ENCODE measurements at places on chromosomes 3 and 15. TPM values are rescaled to one million over a fixed set of nuclear protein-coding genes. Genes with fewer than 3 reads are reported as not detected.

- no peak for DNase-seq
Observed at GRCh38 chr3:188553569-188553968, 399.6 kb downstream of the LPP start.

WNT5A gene
- 1.3 TPM for total RNA-seq

DNA sequence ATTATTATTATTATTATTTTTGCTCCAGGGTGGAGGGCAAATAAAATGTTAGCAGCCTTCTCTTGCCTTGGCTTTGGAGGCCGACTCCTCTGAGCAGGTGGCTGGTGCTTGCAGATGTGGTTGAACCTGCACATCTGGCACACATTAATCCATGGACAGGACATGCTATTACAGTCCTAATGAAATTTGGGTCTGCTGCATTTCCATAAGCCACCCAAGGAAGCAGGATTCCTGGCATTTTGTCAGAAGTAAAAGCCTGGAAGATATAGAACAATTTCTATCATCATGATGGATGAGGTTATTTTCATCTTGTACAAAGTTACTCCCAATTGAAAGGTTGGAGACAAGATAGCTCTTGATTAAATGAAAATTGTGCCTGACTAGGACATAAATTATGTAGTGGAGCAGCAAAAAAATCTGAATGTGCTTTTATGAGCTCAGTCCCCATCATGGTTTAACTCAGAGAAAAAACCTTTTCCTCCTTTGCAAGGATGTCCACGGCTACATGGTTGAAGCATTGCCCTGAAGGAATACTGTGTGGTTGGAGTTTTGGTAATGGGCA lies 130.9 kb upstream of the RGMA start:
- DNase-seq = no peak

SH3GL3 gene
- 11.0 TPM for total RNA-seq

DNA sequence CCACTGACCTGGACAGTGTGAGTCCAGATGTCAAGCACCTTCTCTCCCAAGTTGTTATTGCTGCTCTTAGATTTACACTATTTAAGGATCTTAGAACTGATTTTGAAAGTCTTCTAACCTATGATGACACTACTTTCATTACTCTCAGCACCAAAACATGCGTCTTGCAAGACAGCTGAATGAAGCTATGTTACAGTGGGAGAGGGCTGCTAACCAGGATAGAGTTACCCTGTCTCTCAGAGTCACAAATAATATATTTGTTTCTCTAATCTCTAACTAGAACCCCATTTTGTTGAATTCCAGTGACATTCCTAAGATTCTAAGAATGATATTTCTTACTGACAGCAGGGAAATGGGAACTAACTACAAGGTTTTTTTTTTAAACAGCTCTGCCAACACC lies 455.5 kb downstream of the MAGI1 start:
- no peak for DNase-seq

PLIN1 gene
- not detected for total RNA-seq
